Left forelimb (tissue), 1 donor: ENCODE measurements at places on chromosomes 4 and X.

GRCh38 chrX:119041175-119041574, 31.6 kb upstream of the CT47C1 start:
- no peak for DNase-seq

- no peak for DNase-seq
Measured at GRCh38 chrX:131202766-131203165, 86.3 kb downstream of the IGSF1 start.

GRCh38 chrX:11965436-11965835, 172.8 kb upstream of the FRMPD4 start:
- DNase-seq = no peak

DNA sequence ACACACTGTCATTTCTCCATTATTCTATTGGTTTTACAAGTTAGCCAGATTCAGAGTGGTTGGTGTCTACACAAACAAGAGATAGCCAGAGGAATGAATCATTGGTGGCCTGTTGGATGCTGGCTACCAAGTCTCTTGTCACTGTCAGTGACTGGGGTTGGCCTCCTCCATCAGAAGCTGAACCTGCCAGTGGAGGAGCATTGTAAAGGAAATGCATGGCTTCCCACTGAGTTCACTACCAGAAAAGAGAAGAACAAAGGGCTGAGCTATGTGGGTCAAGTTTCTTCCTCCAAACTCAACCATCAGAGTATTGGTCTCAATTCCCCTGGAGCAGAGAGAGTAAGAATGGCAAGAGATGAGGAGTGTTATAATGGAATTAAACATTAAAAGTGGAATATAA, 26.5 kb upstream of the ANKRD50 start:
- no peak for DNase-seq

DNA sequence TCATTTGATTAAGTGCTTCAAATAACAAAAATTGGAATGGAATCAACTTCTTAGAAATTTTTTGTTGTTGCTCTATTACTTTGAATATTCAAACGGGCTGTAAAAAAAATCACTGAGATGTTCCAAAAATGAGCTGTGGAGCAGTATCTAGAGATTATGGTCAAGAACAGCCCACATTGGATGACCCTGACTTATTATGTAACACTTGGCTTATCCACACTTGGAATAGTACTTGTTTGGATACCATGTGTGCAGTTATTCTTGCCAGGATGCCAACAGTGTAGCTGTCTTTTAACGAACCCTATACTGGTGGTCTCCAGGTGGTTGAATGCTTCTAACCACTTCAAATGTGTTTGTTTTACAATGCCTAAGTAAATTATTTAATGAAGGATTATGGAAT, 64.9 kb upstream of the CAMK2D start:
- DNase-seq = no peak

DNA sequence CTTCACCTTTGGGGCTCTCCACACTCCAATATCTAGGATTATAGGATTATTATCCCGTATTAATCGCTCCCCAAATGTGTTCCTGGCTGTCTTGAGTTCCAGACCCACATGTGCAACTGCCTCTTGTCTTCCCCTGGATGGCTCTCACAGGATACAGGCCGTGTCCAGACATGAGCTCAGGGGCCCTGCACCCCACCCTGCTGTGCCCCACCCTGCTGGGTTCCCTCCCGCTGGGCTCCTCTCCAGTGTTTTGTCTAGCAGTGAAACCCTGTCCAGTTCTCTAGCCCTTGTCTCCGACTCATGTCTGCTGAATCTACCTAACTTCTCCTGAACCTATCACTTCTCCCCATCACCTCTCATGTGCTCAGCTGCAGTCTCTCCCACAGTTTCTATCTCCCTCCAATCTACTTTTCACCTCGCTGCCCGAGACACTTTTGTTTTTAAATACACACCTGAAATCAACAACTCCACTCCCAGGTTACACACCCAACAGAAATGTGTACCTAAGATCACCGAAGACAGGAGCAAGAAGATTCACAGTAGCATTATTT, 2.0 kb downstream of the RNF212 start:
- no peak for DNase-seq

- DNase-seq = no peak
Measured at GRCh38 chrX:9147726-9148125, 113.8 kb upstream of the FAM9B start.
